Stimulated activated CD4-positive, alpha-beta T cell treated with anti-CD3 and anti-CD28 coated beads, Interleukin-12 subunit alpha, Interleukin-12 subunit beta, amount 100 ng/mL, for 4 hours (primary cell): ENCODE measurements at places on chromosomes 7 and 10.

GRCh38 chr10:86876748-86877147, 80.7 kb downstream of the MMRN2 start:
- no peak for DNase-seq

DNA sequence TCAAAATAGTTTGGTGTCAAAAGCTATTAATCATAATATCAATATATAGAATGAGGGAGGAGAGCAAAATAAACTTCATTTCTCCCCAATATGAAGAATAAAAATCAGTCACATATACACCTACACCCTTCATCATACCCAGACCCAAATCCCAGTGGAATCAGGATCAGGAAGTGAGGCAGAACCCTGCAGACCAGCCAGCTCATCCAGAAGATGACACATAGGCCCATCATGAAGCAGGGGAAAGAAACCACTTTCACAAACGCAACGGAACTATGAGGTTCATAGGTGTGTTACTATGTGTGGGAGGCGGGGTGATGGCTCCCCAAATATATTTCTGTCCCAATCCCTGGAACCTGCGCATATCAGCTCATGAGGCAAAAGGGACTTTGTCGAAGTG, 89.0 kb downstream of the RSU1 start:
- no peak for DNase-seq

DNA sequence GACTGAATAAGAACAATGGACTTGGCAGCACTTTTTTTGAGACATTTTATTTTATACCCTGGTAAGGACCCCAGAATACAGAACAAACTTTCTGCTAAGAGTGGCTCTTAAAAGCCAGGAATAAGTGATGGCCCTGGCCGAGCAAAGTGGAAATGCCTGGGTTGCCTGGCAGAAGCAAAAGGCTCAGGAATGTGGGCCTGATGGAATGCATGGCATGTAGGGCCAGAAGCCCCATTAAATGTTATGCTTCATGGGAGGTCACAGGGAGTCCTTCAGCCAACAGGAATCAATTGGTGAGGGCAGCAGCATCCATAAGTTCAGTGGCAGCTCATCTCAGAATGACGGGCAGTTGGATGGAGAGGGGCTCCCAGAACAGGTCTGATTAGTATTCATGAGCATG, 301.5 kb upstream of the CACNA2D1 start:
- DNase-seq: no peak

DNA sequence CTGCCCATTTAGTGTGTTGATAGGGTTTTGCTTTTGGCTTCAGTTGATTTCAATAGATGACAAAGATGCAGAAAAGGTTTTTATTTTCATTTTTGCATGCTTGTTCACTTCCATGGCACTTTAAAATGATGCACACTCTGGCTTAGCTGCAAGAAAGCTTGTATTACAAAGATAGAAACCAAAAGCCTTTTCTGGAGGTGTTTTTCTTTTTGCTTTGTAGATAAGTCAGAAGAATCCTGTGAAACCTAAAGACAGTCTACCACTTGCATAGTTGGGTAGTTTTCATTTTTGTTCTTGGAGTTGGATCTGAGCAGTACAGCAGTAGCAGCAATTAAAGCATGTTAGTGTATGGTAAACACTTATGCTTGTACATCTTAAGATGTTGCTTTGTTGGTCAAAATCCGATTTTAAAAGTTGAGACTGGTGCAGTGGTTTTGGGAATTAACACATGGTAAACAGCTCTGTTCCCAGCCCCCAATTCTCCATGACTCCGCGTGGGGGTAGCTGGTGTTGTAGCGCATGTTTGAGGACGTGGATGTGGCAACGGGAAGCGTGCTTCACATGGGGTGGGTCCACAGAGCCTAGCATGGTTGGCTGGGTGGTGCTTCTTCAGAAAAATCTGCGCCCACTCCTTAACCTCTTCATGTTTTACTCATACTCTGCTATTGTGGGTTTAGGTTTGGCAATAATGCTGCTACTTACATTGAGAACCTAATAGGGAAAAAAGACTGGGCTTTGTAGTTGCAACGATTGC, 19.8 kb downstream of the CCNY start:
- no peak for DNase-seq

GRCh38 chr7:105016709-105017656, 3.0 kb downstream of the KMT2E start:
- DNase-seq: no peak

GRCh38 chr7:200290-200689, 7.9 kb downstream of the FAM20C start:
- no peak for DNase-seq

DNA sequence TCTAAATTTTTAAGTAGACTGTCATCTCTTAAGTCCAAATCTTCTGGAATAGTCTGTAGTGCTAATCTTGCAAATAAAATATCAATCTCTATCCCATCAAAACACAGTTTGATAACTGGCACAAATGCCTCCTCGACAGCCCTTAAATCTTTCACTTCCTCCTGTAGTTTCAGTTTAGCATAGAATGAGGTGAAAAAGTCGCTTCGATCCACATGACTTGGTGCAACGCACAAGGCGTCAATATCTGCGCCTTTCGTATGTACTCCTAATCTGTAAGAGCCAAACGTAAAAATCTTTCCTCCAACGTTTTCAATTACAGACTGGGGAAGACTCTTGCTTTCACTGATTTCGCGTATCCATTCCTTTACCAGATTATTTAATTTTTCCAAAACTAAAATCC, 603 bp downstream of the PAPOLB start:
- no peak for DNase-seq

- no peak for DNase-seq
These were observed 6.5 kb upstream of the CHST3 start for GRCh38 chr10:71957546-71958275.

DNA sequence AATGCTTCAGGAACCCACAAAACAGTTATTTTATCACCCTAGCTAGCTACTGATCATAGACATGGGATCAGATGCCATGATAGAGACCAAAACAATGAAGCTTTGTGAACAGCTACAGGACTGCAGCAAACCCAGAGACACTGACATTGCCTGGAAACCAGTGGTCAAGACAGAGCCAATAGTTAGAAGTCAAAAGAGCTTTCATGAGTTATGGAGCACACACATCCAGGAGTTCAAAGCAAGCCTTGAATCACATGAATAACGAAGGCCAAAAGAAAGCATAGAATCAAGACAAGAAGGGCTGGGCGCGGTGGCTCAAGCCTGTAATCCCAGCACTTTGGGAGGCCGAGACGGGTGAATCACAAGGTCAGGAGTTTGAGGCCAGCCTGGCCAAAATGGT, 34.5 kb upstream of the GSAP start:
- no peak for DNase-seq

GRCh38 chr10:14613588-14613920, 161.1 kb downstream of the FAM107B start:
- DNase-seq: no peak

DNA sequence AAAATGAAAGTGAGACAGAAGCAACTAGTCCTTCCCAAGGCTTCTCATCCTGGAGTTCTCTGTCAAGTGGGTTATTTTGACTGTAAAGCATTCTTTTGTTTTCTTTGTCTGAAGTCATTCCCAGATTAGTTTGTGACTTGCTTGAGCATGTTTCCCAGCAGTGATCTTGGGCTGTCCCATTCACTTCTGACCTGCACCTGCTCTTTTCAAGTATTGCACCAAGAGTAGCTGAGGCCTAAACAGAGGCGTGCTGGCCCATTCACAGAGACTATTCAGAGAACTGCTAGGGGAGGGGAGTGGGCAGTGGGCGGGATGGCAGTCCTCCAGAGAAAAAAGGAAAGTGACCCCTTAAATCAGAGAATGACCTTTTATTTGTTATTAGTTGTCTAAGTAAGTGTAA, 61.3 kb downstream of the CACNA2D1 start:
- DNase-seq: no peak

DNA sequence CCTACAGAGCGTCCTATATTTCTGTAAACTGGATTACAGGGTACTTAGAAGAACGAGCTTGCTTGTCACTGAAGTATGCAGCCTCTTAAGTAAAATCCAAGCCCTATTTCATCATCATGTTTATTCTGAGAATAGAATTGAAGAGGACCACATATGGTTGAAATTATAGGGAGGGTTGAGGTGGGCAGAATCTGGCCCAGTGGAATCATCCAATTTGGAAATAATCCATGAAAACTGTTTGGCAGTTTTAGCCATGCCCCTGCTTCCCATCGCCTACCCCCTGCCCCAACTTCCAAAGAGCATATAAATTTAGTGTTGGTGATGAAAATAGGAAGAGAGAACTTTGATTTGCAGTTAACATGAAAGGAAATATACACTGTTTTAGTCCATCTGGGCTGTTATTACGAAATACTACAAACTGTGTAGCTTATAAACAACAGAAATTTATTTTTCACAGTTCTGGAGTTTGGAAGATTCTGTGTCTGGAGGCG, 150.4 kb downstream of the PRKG1 start:
- no peak for DNase-seq

GRCh38 chr7:4227105-4228010, 454.7 kb upstream of the FOXK1 start:
- DNase-seq: no peak

- no peak for DNase-seq
These were observed 95.2 kb downstream of the VOPP1 start for GRCh38 chr7:55476852-55477780.
